Foreskin keratinocyte (primary cell): ENCODE measurements at places on chromosomes 3 and 15. TPM values are rescaled to one million over a fixed set of nuclear protein-coding genes. Genes with fewer than 3 reads are reported as not detected.
A peak's percentile ranks its signal among the peaks of the same experiment; 100 is the strongest.

DNA sequence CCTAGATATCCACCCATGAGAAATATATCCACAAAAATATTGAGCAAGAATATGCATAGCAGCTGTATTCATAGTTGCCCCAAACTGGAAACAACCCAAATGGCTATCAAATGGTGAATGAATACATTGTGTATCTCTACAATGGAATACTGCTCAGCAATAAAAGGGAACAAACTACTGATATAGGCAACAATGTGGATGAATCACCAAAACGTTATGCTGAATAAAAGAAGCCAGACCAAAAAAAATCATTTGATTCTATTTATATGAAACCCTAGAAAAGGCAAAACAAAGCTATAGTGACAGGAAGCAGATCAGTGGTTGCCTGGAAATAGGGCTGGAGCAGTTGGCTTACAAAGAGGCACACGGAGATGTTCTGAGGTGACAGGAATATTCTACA lies 15.5 kb upstream of the CMTM7 start:
- peak; percentile 45 for DNase-seq

The TMEM158 gene
- 3.4 and 3.5 TPM in 2 replicates for total RNA-seq

The CTDSPL gene
- 52.9 and 54.7 TPM in 2 replicates for total RNA-seq

GRCh38 chr3:128480717-128481437 lies 12.1 kb downstream of the GATA2 start:
- DNase-seq = no peak

DNA sequence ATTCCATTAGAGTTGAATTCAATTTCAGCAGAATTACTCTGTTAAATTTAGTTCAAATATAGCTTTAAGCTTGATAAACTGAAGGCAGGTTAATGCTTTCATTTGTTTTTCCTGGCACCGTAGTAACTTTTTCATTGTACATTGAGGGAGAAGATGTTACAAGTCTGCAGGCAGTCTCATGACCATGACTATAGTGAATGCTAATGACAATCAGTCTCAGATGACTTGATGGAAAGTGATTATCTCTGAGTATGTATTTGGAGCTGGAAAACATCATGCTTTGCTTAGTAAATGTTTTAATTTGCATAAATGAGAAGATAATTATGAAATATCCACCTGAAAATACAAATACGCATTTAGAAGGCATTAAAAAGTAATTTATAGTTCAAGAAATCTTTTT lies 16.0 kb upstream of the RNF7 start:
- DNase-seq = no peak

DNA sequence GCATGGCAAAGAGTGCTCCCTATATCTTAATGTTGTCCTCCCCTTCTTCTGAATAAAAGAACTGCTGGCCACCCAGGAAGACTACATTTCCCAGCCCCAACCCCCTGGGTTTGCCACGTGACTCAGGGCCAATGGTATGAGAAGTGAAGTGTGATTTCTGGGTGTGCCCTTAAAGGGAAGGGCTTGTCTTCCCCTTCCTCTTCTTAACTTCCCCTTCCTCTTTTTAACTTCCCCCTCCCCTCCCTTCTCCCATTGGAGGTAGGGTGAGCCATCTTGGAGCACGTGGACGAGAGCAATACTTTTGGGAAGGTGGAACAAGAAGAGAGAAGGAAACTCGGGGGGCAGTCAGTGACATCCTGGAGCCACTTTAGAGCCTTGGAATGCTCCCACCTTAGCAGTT lies 6.8 kb upstream of the KBTBD12 start:
- DNase-seq = no peak

DNA sequence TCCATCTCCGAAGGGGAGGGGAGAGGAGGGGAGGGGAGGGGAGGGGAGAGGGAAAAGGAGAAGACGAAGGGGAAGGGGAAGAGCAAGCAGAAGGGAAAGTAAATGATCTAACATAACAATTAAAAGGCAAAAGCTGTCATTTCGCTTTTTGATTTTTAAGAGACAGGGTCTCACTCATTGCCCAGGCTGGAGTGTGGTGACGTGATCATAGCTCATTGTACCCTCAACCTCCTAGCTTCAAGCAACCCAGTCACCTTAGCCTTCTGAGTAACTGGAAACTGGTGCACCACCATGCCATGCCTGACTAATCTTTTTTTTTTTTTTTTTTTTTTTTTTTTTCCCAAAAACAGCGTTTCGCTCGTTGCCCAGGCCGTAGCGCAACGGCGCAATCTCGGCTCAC lies 22.6 kb downstream of the ADAM10 start:
- DNase-seq = no peak

The MESP1 gene
- total RNA-seq = 0.11 and 0.14 TPM in 2 replicates

GRCh38 chr15:78675617-78676360 lies 34.8 kb upstream of the CHRNB4 start:
- no peak for DNase-seq

GRCh38 chr3:187925326-187925725 lies 180.1 kb upstream of the BCL6 start:
- no peak for DNase-seq

GRCh38 chr3:135326851-135327250 lies 531.8 kb downstream of the EPHB1 start:
- no peak for DNase-seq

DNA sequence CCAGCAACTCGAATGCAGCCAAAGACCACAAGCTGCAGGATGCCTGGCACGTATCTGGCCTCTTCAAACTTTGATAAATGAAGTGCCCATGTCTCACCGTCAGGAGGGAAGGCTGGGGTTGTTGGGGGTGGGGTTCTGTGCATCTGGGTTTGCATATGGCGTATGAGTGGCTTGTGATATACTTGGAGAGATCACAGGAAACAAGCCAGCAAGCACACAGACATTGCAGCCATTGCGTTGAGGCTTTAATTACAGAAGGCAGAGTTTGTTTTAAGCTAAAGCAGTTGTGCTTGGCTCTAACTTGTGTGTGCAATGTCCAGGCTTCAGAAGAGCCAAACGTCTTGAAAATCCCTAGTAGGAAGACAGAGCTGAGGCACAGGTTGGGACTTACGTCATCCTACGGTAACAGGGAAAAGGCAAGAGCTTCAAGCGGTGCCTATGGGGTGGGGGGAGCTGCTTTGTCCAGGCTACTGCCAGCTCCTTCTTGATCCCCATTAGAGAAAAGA lies 109.2 kb downstream of the ASB7 start:
- DNase-seq = no peak

GRCh38 chr3:23952646-23953045 lies 7.6 kb downstream of the NR1D2 start:
- no peak for DNase-seq

DNA sequence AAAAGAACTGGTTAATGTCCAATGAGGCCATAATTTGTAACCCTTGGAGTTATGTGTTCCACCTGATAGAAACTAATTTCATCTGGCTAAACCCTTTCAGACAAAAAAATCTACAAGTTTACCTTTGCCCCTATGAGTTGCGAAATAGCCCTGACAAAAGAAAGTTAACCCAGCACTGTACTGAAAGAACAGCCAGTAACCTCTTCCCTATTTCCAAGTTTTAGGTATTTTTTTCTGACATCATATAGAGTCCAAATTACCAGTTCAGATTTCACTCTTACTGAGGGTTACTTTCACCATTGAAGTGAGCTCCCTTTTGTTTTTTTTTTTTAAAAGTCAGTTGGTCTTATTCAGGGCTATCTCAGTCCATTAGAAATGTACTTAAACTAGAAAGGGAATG lies 42.8 kb upstream of the PTPRG start:
- DNase-seq = no peak

- DNase-seq = no peak
Measured at GRCh38 chr3:12780751-12781150, 15.7 kb upstream of the CAND2 start.

The UROC1 gene
- not detected in 2 replicates for total RNA-seq

The LYZL4 gene
- total RNA-seq = not detected in 2 replicates

DNA sequence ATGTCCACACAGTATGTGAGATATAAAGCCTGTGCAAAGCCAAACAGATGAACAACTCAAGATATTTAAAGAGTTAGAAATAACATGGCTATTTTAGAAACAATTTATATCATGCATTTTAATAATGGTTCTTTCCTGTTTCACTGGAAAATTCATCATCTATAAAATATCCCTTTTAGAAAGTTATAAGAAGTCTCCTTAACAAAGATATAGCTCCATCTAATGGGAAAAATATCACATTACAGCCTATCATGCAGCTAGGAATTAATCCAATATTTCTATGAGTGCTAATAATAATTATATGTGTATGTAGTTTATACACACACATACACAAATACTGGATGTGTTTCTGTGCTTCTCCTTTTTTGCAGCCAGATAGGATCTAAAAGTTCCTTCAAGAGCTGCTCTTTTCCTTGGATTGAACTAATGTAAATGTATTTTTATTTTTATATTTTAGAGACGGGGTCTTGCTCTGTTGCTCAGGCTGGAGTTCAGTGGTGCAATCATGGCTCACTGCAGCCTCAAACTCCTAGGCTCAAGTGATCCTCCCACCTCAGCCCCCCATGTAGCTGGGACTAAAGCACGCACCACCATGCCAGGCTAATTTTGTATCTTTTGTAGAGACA lies 21.6 kb downstream of the RPL22L1 start:
- no peak for DNase-seq

The P3H2 gene
- 42.3 and 86.8 TPM in 2 replicates for total RNA-seq

DNA sequence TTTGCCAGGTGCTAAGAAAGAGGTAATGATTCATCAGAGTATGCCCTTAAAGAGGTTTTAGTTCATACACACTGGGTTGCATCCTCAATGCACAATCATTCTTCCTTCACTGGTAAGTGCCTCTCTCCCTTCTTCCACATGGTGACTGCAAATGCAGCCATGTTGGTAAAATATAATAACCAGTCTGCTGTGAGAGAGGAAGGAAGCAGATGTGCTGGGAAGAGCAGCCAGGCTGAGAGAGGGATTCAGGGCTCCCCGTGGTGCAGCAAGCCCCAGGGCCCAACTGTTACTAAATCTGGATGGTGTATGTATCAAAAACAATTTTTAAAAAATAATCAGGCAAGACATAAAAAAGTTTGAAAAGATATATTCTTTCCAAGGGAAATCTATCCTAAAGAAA lies 498.1 kb downstream of the MAGI1 start:
- no peak for DNase-seq

The RPL39L gene
- total RNA-seq = 48.2 and 49.3 TPM in 2 replicates

DNA sequence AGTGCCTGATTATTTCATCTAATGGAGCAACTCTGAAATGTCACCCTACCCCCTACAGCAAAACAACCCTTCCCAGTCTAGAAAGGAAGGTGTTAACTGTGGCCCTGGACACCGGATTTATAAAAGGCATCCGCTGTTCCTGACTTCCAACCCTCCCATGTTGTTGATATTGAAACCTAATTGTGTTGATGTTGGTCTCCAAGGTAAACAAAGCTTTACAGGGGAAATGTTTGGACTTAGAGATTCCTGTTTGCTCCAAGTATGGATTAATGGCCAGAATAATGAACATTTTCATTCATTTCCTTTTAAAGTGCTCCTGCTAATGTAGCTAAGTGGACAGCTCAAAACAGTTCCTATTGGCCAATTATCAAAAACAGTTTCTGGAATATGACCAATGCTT lies 19.4 kb upstream of the LMCD1 start:
- no peak for DNase-seq

GRCh38 chr15:67884514-67885174 lies 44.8 kb upstream of the RNU6-1 start:
- DNase-seq = peak; percentile 50

DNA sequence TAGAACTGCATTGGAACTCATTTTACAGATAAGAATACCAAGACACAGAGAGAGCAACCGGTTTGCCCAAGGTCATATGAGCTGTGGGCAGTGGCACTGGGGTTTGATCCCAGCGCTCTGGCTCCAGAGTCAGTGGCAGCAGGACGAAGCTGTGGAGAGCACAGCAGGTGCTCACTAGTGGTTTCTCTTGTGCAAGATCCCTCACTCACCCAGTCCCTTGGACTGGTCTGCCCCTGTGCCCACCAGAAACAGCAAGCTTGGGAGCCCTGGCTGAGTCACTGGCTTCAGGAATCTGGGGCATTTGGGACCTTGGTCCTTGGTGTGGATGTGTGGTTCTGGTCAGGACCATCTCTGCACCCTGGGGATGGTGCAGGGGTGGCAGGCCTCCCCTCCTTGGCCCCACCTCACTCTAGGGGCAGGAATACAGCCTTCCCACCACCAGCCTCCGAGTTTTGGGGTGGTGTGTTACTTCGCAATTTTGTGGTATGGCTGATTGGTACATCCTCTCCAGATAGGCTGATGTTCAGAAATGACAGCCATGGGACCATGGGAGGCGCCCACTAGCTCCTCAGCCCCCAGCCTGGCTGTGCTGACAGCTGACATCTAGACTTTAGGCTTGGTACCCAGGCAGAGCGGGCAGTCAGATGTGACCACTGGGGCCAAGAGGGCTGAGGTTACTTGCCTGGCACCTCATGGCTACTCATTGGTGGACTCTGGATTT lies 104.6 kb downstream of the LSM3 start:
- DNase-seq = no peak

DNA sequence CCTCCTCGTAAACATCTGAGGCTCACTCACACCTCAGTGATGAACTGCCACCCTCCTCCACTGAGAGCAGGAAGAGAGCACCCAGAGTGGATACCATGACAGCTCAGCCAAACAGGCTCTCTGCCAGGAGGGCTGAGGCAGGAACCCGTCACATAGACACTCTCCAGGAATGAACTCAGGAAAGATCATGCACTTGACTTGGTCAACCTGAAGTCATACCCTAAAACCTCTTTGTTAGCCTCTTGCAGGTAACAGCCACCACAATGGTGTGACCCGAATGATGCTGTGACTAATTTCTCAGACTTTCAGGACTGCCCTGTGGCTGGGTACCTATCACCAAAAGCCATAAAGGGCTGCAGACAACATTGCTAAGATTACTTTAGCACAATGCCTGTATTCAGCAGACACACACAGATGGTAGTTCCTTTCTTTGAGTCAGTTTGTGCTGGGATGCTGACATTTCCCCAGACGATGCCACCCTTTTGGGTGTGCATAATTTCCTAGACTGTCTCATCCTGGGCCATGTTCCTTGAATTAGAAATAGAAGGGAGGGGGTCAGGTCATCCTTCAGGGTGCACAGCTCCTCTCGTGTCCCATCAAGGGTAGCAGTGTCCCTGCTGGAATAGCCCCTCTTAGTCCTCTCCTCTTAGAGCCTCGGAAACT lies 30.3 kb downstream of the CX3CR1 start:
- peak; percentile 56 for DNase-seq

GRCh38 chr3:47433796-47434195 lies 41.9 kb downstream of the SCAP start:
- no peak for DNase-seq
